ENCODE measurements at places on chromosomes 11 and 22.

- DNase-seq: no peak
Observed at GRCh38 chr22:39905687-39906086, 4.8 kb downstream of the GRAP2 start.

- no peak for DNase-seq
Observed at GRCh38 chr11:77086521-77087472, 15.8 kb upstream of the OMP start.

- DNase-seq: no peak
Observed at GRCh38 chr11:71147331-71147730, 105.0 kb downstream of the SHANK2 start.

DNA sequence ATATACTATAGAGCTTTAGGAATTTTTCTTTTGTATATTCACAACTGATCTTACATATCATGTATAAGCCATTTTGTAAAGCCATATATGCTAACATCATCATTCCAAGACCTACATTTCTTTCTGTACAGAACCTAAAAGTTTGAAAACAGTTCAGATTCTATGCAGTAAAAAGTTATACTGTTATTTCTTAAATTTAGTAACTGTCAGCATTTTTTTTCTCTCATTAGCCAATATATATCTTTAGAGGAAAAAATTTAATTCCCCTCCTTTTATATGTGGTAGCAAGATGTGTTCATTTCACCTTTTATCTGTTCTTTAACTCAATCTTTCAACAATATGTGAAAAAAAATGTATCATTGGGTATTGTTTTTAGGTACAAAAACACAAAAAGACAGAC is 120.4 kb upstream of the TP53AIP1 start:
- DNase-seq: no peak

- no peak for DNase-seq
Observed at GRCh38 chr11:108112057-108112456, 9.3 kb upstream of the ACAT1 start.

DNA sequence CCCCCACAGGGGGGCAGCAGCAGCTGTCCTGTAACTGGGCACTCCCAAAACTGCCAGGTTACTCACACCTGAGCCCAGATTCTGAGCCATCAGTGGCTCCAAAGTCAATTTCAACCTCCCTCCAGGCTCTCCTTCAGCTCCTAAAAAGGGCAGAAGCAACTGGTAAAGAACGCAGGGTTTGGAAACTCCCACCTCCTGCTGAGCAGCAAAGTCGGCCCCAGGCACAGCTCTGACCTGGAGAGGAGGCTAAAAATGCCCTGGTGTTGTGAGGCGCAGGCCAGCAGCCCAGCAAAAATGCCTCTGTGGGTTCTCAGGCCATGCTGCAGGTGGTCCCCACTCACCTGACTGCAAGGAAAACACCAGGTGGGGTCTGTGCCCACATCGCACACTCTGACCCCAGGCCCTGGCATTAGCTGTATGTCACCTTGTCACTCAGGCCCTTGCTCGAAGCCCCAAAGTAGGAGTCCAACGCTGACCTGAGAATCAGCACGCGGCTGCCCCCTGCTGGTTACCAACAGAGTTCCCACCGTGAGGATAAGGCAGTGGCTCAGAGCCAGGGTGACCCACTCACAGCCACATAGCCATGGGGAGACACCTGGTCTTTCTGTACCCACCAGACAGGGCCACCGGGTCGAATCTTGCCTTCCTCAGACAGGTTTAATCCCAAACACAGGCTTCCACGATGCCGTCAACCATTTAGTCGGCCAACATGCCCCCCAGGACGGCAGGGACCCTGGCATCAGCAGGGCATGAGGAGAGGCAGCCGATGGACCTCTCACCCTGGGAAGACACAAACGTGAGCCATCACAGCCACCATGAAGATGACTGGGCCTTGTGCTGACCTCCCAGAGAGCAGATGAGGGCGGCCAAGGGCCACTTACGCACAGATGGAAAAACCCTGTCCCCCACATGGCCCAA is 11.1 kb downstream of the POLR3H start:
- DNase-seq: no peak

GRCh38 chr11:77449784-77450183 is 24.1 kb downstream of the PAK1 start:
- no peak for DNase-seq

DNA sequence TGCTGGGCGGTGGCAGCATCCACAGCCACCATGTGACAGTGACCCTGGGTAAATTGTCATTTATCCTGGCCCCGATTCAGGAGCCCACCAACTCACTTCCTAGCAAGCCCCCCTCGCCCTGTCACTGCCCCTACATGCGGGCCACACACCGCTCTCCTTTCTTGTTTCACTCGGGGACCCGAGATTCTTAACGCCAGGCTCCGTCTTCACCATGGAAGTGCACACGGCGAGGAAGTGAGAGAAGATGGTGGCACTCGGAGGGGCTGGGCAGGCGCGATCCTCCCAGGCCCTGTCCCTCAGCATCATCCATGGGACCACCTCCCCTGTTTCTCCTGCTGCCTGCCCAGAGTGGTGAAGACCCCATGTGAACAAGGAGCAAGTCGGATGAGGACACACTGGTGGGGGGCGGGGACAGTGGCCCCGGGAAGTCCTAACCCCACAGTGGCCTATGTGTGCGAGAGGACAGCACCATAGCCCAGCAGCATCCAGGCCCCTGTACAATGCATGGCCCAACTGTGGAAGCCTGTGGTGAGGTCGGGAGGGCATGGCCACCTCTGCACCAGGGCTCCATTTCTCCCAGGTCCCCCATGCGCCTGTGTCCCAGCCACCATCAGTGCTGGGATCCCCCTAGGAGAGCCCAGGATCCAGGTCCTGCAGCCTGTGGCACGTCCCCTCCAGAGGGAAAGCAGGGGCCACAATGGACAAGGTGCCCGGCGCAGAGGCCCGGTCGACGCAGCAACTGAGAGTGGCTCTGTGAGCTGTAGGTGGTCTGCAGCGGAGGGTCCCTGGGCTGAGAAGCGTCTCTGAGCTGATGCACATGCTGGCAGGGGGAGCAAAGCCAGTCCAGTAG is 262.8 kb downstream of the BRD1 start:
- no peak for DNase-seq

GRCh38 chr11:126862664-126863243 is 137.8 kb downstream of the KIRREL3 start:
- DNase-seq: no peak

DNA sequence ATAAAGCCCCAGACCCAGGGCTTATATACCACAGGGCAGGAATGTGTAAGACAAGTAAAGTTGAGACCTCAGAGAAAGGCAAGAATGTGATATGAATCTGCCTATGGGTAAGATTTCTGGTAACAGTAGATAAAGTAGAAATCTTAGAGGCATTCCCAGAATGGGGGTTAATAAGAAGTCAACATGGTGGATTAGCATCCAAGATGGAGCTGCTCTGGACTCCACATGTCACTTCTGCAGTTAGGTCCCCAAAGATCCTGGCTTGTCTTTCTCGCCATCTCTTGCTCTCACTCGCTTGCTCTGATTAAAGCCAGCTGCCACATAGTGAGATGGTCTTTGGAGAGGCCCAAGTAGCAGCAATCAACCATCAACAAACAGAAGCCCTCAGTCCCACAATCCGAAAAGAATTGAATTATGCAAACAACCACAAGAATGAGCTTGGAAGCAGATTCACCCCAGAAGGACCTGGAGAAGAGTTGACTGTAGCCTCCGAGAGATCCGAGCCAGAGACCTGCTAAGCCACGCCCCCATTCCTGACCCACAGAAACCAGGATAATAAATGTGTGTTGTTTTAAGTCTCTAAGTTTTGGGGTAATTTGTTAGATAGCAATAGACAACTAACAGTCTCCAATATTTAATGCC is 5.4 kb upstream of the C11orf86 start:
- peak; percentile 95 for DNase-seq

- DNase-seq: no peak
Observed at GRCh38 chr11:57343825-57344224, 5.7 kb downstream of the P2RX3 start.

DNA sequence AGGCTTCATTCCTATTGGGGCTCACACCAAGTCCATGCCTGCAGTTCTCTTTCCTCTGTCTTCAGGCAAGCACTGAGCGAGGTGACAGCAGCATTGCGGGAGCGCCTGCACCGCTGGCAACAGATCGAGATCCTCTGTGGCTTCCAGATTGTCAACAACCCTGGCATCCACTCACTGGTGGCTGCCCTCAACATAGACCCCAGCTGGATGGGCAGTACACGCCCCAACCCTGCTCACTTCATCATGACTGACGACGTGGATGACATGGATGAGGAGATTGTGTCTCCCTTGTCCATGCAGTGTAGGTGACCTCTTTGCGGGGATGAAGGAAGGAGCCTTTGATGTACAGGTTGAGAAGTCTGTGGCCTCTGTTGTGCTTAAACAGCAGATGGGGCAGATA is 11.4 kb upstream of the RRM1 start:
- DNase-seq: no peak

- DNase-seq: no peak
Observed at GRCh38 chr11:75816561-75817239, 1.7 kb downstream of the UVRAG start.

DNA sequence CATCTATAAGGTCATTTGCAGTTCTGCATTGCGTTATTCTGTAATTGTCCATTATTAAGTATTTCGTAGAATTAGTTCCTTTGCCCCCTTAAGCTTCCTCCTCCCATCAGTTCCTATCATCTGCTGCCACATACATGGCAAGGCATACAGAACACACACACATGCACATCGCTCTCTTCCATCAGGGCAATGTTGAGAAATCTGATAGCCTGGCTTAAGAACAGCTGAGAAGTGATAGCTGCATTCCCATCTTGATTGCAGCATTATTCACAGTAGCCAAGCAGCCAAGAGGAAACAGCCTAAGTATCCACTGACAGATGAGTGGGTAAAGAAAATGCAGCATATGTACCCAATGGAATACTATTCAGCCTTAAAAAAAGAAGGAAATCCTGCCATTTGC is 186.8 kb upstream of the CADM1 start:
- no peak for DNase-seq

GRCh38 chr11:111722501-111722900 is 43.7 kb downstream of the PPP2R1B start:
- DNase-seq: no peak

- DNase-seq: no peak
Observed at GRCh38 chr11:125330462-125331325, 165.4 kb downstream of the FEZ1 start.

GRCh38 chr11:124923296-124923695 is 4.2 kb downstream of the HEPN1 start:
- no peak for DNase-seq

GRCh38 chr11:47536915-47537314 is 16.0 kb downstream of the CELF1 start:
- no peak for DNase-seq

- no peak for DNase-seq
Observed at GRCh38 chr11:87528752-87529151, 491.0 kb downstream of the TMEM135 start.

- DNase-seq: no peak
Observed at GRCh38 chr22:48054596-48054995, 1292.1 kb downstream of the TBC1D22A start.

DNA sequence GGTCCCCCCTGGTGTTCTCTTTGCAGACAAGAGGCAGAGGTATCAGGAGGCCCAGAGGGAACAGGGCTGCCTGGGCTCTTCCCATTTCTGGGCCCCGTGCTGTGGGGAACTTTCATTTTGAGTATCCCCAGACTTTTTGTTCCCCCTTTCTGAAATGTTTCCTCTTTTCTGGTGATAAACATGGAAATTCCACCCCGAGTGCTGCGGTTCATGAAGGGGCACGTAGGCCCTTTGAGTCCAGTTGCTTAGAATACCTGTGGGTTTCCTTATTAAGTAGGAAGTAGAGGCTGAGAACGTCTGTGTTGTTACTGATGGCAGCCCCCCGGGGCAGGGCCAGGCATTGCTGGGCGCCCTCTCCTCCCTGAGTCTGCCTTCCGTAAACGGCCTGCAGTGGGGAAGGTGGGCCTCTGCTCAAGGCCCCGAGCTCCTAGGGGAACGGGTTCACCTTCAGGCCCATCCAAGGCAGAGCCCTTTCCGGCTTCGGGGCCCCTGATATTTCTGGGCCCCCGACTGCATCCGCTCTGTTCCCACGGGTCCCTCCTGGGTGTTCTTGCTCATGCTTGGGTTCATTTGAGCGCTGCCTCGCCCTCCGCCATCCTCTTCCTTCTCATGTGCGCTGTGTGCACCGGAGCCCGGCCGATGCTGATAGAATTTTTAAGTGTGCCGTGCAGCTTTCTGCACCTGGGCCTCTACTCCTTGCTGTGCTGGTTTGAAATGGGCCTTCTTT is 12.0 kb downstream of the TBC1D22A start:
- DNase-seq: no peak

DNA sequence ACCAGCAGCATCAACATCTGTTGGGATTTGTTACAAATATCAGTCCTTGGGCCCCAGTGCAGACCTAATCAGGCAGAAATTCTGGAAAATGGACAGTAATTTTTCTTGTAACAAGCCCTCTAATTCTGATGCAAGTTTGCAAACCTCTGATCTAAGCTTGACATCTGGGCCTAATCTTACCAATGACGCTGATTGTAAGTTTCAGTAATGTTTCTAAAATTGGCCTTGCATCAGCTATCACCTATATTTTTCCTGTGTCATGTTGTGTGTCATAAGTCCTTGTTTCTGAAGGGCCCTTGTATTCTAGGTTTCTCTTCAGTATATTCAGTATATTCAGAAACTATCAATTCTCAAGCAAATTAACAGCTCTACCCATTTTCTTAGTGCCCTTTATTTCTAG is 36.4 kb downstream of the ZNF215 start:
- DNase-seq: no peak

DNA sequence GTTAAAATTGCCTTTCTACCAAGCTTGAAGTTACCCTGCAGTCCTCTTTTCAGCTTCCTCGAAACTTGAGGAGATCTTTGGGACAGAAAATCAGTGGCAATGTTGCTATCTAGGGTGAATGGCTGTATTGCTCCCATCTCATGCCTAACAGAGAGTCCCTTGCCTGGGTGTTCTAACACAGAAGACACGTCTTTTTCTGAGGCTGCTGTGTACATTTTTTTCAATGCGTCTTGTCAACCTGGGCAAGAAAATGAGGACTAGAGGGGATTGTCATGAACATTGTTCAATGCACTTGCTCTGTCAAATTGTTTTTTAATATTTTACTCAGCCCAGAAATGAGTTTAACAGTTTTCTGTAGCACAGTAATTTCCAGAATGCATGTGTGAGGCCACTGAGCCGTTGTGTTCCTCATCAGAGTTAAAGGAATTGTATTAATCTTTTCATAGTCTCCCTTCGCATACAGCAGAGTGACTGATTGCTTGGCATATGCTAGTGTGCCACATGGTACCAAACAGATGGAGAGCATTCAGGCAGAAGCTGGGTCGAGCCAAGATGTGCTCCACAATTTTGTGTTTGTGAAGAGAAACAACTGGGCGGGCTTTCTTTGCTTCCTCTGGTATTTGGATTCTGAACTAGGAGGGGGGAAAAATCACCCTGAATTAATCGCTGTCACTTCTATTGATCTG is 86.0 kb downstream of the CASP12 start:
- DNase-seq: no peak

GRCh38 chr22:19579115-19579811 is 55.1 kb upstream of the CLDN5 start:
- DNase-seq: no peak
